Brain microvascular endothelial cell (primary cell): ENCODE measurements at places on chromosomes 4 and X.

DNA sequence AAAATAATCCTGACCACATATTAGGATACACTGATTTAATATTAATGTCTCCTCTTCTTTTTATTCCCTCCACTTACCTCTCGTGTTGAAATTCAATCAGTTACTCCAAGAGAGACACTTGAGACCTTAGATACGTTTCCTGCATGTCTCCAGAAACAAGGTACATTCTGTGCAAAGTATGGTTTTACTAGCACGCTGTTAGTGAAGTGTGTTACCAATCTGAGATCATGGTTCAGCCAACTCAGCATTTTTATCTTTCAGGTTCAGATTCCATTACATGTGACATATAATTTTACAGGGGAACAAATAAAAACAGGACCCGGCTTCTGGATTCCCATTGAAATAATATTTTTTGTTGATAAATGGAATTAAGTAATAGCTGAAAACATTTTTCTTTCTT is 32.2 kb downstream of the PDLIM5 start:
- DNase-seq = no peak

DNA sequence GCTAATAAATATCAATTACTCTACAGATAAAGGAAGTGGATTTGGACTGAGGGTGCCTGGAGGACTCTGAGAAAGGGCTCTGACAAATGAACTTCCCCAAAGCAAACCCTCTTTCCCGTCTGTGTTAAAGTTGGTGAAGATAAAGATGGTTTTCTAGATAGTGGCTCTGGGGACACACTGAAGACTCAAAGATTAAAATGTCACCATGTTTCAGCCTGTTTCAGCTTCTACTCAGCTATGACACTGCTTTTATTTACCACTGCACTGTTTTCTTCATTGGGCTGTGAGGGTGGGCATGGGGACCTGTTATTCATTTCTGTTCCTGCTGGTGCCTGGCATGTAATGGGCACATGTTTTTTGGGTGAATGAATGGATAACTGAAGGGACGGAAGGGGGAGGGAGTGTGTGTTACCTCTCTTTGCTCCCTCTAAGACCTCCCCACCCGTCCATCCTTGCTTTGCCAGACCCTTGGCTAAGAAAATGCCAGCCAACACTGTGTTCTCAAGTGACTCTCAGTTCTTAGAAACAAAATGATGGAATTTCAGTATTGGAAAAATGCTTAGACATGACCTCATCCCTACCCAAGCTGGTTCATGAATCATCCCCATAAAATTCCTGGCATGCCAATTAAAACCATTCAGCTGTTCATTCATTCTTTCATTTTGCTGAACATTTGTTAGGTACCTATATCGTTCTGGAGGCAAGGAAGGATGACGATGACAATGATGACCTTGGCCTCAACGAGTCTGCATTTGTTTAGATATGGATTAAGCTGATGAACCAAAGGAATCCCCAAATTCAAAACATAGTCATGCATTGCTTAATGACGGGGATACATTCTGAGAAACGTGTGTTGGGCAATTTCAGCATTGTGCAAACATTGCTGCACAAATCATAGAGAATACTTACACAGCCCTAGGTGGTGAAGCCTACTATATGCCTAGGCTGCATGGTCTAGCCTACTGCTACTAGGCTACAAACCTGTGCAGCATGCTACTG is 13.4 kb upstream of the STK32B start:
- peak; percentile 84 for DNase-seq

DNA sequence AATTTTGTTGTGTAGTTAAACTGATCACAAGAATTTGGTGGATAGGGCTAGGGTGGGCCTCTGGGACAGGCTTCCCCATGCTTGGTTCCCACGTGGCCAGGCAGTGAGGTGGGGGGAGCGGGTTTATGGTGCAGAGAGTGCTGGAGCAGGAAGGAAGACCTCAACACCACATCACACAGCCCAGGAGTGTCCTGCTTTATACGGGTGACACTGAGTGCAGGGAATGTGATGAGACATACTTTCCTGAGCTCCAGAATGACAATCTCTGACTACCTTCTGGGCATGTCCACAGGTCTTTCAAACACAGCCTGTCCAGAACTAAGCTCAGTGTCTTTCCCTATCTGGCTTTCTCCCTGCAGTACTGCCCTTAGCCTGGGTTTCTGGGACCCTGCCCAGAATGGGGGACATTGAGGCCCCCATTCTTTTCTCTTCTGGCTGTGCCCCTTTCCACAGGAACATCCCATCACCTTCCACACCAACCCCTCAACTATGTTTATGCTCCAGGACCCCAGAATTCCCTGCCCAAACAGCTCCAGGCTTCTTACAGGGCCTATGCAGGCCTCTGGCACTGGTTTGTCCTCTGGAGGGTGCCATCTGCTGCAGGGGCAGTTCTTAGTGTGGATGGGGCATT is 36.5 kb upstream of the RASL11B start:
- DNase-seq = no peak

DNA sequence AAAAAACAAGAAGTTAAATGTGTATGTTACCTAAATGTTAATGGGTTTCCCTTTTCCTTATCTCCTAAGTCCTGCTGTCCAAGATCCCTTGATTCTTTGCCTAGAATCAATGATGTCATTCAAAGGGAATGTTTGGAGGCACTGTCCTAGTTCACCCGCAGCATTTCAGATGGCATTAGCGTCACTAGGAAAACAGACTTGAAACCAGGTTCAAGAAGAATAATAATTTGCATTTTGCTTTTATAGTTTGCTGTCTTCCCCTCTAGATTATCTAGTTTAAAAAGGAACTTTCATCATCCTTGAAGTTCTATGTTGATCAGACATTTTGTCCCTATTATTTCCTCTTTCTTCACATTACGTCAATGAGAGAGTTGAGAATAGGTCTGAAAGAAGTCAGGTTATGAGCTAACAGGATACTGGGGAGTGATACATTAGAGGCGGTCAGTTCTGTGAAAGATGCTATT is 234.1 kb upstream of the PGRMC2 start:
- peak; percentile 53 for DNase-seq

DNA sequence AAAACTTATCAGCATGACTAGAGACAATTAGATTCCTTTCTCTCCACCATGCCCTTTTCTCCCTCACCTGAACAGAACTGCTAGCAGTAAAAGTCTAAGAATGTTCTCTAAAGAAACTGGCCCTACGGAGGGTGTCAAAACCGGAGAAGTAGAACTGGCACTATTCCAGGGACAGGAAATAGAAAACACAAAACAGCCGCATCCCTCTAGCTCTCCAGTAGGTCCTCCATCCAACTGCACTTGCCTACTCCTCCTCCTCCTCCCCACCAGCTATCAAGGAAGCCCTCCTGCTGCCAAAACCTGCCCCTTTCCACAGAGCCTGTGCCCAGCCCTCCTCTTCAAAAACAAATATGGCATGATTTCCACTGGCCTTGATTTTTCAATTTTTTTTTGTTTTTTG is 28.4 kb downstream of the FUNDC1 start:
- no peak for DNase-seq

DNA sequence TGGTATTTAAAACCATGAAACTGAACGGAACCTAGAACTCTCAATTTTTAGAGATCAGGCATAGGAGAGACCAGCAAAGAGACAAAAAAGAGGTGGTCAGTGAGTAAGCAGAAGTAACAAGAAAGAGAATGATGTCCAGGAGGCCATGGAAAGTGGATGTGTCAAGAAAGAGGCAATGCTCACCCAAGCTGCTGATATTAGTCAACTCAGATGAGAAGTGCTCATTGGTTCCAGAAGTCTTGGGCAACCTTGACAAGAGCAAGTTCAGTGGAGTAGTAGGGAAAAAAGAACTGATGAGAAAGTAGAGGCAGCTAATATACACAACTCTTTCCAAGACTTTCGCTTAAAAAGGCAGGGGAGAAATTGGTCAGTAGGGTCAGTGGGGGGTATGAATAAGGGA is 23.0 kb upstream of the CCDC149 start:
- DNase-seq = no peak

DNA sequence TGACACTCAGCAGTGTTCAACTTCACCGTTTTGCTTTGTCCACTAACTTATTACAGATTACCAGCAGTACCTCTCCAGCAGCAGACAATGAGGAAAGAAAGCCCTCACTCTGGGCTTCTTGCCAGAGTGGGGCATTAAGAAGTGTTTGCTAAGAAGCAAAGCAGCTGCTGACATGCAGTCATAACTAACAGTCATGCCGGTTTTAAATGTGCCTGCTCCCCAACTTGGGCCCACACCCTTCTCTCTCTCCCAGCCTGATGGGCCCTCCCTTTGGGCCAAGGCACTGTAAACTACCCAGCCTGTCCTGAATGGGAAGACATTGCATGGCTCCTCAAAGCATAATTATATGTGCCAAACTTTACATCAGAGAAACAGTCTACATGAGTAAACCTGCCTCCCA is 54.6 kb upstream of the HHIP start:
- DNase-seq = peak; percentile 59

DNA sequence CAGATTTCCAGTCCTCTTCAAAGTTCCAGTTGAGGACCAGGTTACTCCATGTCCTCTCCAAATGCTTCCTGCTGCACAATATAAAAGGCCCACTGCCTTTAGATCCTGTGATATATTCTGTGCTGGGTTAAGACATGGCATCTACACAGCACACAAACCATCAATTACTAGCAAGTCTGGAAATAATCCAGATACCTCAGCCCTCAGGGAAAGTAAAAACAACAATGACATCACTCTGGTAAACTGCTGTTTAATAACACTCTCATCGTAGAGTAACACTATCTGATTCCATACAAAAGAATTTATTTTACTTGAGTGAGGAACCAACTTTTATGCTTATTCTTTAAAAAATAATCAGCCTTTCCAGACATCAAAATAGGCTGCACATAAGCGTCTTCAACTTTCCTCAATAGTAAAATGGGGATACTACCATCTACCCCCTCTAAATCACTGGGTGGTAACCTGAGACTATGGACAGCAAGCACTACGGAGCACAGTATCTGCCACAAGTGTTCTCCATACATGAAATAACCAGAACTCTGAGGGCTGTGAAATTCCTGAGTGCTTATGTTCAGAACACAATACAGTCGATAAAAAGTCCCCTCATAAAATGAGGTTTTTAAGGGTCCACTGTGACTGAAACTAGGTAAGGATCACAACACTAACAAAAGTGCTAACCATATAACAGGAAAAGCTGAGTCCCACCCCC is 53.4 kb downstream of the ABCG2 start:
- peak; percentile 59 for DNase-seq

- DNase-seq = peak; percentile 2
Observed at GRCh38 chrX:140141444-140142029, 176.2 kb upstream of the CXorf66 start.
